Right lobe of liver (tissue), 6 donors: ENCODE measurements at places on chromosomes 1 and 21. TPM values are rescaled to one million over a fixed set of nuclear protein-coding genes. Genes with fewer than 3 reads are reported as not detected.

DNA sequence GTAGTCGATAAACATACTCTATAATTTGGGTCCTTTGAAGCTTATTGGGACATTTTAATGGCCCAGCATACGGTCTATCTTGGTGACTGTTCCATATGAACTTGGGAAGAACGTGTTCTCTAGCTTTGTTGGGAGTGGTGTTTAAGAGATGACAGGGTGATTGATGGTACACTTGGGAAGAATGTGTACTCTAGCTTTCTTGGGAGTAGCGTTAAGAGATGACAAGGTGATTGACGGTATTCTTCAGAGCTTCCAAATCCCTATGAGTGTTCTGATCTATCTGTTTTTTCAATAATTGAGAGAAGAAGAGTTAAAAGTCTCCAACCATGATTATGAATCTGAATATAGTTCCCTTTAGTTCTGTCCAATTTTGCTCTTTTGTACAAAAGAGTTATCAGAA, 9.4 kb downstream of the NPHP4 start:
- no peaks in the 10 kb centered on the region for H3K27me3 ChIP-seq
- no peak overlapping the region for H3K27ac ChIP-seq
- no peaks in the 10 kb centered on the region for H3K36me3 ChIP-seq
- H3K4me1 ChIP-seq = no peaks in the 10 kb centered on the region
- DNase-seq = no peak

Gene GNG12
- 18.8 TPM for total RNA-seq

- no peak within 1 kb of the TSS for H3K27ac ChIP-seq
- DNase-seq = peak; percentile 52
- H3K27me3 ChIP-seq = peaks cover 17% of the 10 kb centered on the region
- no peaks in the 10 kb centered on the region for H3K36me3 ChIP-seq
- H3K4me1 ChIP-seq = peaks cover 4% of the 10 kb centered on the region
These were observed at the start of gene AK5 for GRCh38 chr1:77281491-77282186. Gene AK5 (plus strand): TSS chr1:77282019. CDS start chr1:77282314, 295 bp downstream.

Gene IFT25
- total RNA-seq = 12.3 TPM

Gene S100A7A
- not detected for total RNA-seq
